Inflammatory macrophage treated with lipopolysaccharide for 1 hour (primary cell): ENCODE measurements at places on chromosomes 16 and 17.

- peak; percentile 100 for DNase-seq
These were observed 55.3 kb downstream of the TUBD1 start for GRCh38 chr17:59837308-59838051.

DNA sequence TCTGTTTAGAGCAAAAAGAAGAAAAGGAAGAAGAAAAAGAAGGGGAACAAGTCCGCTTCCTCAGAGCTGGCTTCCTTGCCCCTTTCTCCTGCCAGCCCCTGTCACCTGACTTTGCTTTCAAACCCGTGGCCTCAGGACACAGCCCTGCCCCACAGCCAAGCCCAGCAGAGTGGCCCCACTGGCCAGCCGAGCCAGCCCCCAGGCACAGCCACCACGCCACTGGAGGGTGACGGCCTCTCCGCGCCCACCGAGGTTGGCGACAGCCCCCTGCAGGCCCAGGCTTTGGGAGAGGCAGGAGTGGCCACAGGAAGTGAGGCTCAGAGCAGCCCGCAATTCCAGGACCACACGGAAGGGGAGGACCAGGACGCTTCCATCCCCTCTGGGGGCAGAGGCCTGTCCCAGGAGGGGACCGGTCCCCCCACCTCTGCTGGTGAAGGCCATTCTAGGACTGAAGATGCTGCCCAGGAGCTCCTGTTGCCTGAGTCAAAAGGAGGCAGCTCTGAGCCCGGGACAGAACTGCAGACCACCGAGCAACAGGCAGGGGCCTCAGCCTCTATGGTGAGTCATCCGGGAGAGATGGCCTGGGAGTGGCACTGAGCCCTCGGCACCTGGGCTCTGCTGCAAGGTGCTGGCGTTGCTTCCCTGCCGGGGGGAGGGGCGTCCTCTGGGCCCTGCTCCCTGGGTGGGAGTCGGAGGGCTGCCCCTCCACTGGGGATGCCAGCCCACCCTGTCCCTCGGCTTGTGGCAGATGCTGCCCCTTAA is 27.3 kb downstream of the RNF213 start:
- no peak for DNase-seq

DNA sequence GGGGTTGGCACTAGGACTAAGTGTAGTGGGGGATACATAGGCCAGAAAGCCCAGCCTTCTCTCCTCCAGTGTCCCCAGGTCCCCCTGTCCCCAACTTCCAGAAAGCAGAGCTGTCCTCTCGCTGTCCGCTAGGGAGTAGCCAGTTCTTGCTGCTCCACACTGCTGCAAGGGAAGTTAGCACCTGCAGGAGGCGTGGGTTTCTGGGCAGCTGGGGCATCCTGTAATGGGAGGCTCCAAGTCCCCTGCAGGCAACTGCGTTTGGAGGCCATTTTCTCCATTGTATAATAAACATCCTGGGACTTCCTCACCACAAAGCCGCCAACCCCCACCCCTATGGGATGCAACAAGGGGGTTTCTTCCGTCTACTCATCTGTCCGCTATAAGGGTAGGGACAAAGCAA is 1.7 kb downstream of the RPRML start:
- no peak for DNase-seq

DNA sequence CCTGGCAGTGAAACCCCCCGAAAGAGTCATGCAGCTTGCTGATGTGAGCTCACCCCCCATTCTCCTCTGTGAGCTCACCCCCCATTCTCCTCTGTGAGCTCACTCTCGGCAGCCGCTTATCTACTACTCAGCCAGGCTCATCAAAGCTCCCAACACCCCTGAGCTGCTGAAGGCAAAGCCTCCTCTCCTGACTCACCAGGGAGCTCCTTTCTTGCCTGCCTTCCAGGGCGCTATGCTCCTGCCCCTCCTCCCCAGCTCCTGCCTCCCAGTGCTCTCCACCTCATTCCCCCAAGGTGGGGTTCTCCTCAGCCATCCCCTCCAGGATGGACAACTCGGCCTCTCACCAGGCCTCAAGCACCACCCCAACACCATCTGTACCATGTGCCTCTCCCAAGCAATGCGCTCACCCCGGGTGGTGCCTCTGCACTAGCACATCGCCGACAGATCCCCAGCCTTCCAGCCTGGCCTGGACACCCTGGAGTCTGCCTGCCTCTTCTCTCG is 27.7 kb upstream of the FAAP100 start:
- no peak for DNase-seq

GRCh38 chr17:8285270-8286181 is 2.9 kb upstream of the RANGRF start:
- peak; percentile 21 for DNase-seq

GRCh38 chr17:56440419-56440818 is 153.1 kb upstream of the NOG start:
- no peak for DNase-seq

DNA sequence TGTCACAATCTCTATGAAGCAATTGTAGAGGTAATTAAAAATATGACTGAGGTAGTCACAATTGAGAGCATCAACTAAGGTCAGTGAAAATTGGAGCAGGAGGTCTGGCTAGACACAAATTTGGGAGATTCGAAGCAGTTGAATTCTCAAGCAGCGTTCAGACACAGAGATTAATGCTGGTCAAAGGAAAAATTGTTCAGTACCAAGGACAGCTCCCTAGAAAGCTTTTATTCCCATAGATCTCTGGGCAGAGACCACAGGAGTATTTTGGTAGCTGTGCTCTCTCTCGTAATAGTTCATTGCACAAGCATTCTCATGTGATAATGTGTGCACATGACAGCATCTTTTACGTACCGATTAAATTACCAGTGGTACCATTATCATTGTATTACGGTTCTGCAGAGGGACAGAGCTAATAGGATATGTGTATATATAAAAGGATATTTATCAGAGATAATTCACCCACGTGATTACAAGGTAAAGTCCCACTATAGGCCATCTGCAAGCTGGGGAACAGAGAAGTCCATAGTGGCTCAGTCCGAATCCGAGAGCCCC is 387.5 kb upstream of the HSBP1 start:
- no peak for DNase-seq

DNA sequence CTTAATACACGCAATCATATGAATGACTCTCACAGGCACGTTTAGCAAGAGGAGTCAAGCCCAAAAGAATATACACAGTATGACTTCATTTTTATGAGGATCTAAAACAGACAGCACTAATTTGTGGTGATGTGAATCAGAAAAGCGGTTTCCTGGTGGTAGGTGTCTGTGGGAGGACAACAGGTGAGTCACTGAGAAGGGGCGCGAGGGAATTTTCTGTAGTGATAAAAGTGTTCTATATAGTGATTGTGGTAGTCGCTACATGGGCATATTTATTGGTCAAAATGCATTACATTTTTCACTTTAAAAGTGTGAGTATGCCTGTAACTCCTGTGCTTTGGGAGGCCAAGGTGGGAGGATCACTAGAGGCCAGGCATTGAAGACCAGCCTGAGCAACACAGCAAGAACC is 7.6 kb upstream of the TNRC6A start:
- DNase-seq, result no peak

- no peak for DNase-seq
These were observed 99.3 kb upstream of the SOX9 start for GRCh38 chr17:72021417-72022041.

- no peak for DNase-seq
These were observed 879 bp downstream of the SOCS1 start for GRCh38 chr16:11254913-11255736.

DNA sequence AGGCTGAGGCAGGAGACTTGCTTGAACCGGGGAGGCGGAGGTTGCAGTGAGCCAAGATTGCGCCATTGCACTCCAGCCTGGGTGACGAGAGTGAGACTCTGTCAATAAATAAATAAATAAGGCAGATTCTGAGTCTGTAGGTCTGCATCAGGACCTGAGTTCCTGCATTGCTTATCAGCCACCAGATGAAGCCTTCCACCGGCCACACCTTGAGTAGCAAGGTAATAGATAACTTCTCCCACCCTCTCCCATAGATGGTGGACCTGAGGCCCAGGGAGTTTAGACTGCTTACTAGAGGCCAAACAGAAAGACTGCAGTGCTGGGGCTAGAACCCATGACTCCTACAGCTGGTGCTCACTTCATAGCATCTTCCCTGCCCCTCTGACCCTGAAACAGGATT is 22.1 kb downstream of the ZP2 start:
- no peak for DNase-seq

DNA sequence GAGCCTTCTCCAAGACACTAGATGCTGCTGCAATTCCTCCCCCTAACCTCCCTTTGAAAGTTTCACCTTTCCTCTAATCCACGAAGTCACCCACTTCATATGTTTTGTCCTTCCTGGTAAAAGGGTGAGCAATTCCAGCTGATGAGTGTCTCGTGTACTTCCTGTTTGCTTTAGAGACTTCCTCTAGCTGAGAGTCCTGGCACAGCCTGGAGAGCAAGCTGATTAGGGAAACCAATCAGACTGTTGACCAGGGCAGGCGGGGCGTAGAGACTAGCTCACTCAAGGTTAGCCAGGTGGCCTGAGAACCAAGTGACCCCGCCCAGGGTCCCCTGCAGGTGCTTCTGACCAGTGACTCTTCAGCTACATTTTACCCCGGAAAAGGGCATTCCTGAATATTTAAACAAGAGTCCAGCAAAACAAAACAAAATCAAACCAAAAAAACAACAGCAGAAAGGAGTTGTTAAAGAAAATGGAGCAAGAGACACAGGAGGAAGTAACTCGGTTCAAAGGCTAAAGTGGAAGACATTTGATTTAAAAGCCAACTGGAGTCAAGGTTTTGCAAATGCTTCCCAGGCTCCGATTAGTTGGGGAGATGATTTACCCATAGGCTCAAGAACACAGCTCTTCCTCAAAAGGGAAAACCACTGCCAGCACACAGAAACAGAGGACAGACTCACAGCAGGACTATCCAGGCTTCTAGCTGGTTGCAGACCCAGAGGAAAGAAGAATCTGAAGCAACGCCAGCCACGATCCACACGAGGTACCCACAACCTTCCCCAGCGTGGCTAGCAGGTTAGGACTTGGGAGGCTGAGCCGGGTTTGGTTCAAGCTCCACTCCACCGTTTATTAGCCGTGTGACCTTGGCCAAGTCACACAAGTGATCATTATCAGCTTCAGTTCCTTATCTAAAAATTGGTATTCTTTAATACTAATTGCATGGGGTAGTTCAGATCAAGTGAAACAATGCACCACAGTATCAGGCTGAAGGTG is 13.4 kb downstream of the HSPB9 start:
- peak; percentile 87 for DNase-seq

DNA sequence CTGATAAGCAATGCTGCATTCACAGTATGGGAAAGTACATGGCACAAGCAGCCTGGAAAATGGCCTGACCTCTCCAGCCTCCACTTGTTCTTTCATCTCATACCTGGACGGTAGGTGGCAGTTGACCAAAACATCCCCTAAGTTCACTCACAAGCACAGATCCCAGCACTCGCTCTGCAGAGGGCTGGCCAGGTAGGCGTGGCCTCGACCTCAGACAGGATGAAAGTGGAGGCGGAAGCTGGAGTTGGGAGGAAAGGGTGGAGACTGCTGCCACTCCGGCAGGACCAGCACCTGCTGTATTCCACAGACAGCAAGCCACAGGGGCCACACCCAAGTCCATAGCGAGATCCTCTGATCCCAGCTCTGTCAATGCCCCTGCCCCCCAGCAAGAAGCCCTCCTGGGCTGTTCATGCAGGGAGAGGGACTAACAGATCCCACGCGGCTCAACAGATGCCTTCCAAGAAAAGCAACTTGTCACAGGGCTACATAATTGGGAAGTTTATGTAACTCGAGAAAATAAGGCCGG is 31.3 kb downstream of the ZCCHC14 start:
- no peak for DNase-seq

DNA sequence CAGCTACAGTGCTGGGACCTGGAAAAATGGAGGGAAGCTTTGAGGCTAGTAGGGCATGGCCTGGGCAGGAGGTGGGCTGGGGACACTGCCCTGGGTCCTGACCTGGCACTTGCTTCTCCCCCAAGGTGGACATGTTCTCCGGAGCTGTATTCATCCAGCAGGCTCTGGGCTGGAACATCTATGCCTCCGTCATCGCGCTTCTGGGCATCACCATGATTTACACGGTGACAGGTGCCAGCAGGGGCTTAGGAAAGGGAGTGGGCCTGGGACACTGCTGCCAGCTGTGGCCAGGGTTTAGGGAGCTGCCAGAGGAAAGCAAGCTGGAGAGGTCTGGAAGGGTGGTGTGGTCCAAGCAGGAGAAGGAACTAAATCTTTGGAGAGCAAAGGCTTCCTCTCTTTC is 3.1 kb downstream of the SLC5A2 start:
- DNase-seq, result no peak

DNA sequence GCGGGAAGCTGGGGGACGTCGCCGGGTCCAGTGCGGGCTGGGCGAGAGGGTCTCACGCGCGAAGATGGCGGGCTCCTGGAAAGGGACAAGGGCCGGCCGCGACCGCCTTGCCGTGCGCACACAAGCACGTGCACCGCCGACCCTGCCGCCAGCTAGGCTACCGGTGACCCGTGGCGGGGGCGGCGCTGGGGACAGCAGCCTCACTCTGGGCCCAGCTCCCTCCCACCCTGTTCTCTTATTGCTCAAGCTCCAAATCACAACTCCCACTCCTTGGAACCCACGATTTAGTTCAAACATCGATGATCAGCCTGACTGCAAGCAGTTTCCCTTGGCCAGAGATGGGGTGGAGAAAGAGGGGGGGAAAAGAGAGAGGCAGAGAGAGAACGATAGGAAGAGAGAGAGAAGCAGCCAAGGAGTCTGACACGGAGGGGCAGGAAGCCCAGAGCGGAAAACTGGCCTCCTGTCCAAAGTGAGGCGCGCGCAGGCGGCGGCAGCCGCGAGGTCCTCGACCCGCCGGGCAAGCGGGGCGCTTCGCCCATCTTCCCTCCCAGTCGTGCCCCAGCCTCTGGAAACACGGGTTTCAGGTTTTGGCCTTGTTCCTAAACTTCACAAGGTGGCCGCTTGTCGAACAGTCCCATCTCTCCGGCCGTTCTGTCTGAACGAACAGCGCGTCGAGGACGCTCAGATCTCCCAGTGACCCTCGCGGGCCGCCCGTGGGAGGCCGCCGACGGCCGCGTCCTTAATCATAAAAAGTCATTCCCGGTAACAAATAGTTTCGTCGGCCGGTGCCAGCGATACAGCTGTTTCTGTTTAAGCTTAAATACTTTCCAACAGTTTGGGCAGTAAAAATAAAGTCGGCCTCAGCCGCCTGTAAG is 1.7 kb upstream of the CBX8 start:
- DNase-seq, result no peak

- no peak for DNase-seq
These were observed 890 bp upstream of the CD300A start for GRCh38 chr17:74465378-74466110.

DNA sequence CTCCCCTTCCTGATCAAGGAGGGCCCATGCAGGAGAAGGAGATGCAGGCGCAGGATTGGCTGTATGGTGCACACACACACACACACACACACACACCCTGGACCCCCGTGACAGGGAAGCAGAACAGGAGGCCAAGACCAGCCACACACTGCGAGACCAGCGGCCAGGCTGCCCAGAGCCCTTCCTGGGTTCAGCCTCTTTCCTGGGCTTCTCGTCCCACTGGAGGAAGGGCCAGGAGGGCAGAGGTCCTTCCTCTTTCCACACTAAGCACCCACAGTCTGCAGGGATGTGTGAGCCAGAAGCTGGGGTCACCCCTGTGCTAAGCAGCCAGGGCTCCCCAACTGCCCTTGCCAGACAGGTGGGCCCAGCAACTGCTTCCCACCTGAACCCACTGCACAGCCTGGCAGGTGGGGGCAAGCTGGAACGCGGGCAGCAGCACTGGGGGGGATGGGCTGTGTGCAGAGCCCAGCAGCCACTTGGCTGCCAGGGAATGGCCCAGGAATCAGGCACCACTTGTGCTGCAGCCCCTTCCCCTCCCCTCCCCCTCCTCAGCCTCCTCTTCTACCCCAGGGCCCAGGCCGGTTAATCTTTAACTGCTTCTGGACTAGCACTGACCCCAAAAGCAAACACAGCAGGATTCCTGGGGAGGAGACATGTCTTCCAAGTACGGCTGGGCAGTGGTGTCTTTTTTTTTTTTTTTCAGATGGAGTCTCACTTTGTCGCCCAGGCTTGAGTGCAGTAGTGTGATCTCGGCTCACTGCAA is 44.6 kb upstream of the SLC38A10 start:
- DNase-seq, result peak; percentile 44
